Putamen (tissue), 1 donor: ENCODE measurements at places on chromosomes 5 and 9.

DNA sequence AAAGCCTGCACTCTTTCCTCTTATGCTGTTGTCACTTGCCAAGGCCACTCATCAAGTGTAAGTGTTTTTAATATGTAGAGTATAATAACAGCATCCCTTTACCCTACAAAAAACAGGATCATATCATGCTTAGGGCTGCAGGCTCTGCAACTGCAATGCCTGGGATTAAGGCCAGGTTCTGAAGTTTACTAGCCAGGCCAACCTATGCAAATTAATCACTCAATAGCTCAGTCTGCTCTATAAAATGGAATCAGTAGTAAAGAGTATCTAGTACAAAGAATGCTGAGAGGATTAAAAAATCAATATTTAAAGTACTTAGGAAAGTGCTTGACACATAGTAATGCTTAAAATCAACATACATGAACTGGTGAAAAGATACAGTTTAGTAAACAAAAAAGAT is 253.3 kb downstream of the EDIL3 start:
- DNase-seq: no peak

DNA sequence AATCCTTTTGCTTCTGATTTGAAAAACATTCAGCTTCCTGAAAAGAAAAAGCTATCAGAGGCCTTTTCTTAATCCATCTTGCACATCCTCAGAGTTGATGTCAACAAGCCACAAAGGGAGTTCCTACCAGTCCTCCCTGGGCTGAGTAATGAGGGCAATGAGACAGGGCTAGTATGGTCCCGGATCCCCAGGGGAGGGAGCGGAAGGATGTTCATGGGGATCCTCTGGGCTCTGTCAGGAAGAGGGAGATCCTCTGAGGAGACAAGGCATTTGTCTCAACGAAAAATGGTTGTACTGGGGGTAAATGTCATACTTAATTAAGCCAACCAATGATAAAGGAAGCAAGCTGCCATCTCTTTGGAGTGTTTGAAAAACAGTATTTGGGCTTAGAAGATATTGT is 195.3 kb downstream of the DTWD2 start:
- DNase-seq: no peak

DNA sequence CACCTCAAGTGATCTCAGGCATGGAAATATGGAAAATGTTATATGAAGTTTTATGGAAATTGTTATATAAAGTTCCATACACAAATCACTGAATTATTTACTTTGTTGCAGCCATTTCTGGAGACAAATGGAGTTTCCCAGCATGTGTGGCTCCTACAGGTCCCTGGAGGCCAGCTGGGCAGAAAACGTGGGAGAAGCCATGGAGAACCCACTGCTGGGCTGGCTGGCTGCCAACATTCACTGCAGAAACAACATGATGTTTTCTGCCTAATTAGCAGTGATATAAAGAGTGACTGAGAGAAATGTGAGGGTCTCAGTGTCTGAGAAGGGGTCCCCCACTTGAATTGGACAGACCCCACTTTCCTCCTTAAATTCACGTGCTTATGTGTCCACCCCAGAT is 208.8 kb upstream of the IRX2 start:
- no peak for DNase-seq

DNA sequence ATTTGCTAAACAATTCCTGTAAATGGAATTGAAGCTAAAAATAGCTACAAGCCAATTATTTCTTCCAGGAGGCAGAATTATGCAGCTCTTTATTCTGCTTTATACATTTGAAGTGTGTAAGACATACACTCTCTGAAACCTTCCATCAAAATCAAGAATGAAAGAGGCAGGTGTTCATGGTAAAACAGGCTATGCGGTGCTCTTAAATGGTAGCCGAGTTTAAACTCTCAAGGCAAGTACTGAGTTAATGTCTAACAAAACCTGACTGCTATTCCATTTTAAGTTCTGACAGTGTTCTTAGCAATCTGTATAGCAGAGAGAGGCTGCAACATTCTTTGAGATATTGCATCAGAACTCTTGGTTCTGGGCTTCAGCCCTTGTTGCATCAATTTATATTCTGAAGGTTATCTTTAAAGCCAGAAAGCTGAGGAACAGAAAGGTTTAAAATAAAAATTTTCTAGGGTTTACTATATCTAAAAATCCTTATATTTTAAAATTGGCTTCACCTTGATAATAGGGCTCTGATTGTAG is 248.3 kb upstream of the CCNG1 start:
- DNase-seq: no peak

DNA sequence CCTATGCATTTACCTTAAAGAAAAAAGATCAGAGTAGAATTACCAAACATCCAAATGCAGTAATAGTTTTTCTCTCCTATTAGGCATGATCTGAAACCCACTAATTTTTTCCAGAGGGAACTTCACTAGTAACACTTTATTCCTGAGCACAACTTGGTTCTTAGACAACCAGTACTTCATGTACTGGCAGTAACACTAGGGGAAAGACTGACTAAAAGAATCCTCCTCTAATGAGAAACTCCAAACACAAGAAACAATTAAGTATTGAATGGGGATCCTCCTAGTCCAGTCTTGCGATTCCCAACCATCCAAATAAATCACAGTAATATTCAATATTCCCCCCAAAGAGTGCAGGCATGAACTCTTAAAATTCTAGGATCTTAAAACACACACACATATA is 48.9 kb downstream of the ZNF608 start:
- DNase-seq: no peak
